ENCODE measurements at places on chromosomes 2 and 18. TPM values are rescaled to one million over a fixed set of nuclear protein-coding genes. Genes with fewer than 3 reads are reported as not detected.

The SAG gene
- 0.19 TPM for total RNA-seq

The RPRM gene
- total RNA-seq = not detected

The CLIP4 gene
- 26.6 TPM for total RNA-seq

The CHRNG gene
- total RNA-seq = not detected

The UGGT1 gene
- 40.1 TPM for total RNA-seq

The MC4R gene
- total RNA-seq = not detected

The ANTXR1 gene
- 0.17 TPM for total RNA-seq

Data from activated naive CD4-positive, alpha-beta T cell treated with anti-CD3 and anti-CD28 coated beads for 36 hours (primary cell).